ENCODE measurements at places on chromosomes 12 and 14. TPM values are rescaled to one million over a fixed set of nuclear protein-coding genes. Genes with fewer than 3 reads are reported as not detected.

Gene NKX2-1
- total RNA-seq = 0.92 TPM

Gene FBXL14
- 12.0 TPM for total RNA-seq

Gene SDS
- total RNA-seq = not detected

Gene TMTC1
- total RNA-seq = 108 TPM

Gene FITM1
- 0.34 TPM for total RNA-seq

Gene PARPBP
- 0.83 TPM for total RNA-seq

Gene CLMN
- 8.7 TPM for total RNA-seq

Gene CKAP4
- total RNA-seq = 31.3 TPM

Gene OAS1
- total RNA-seq = 10.1 TPM

Gene PKP2
- total RNA-seq = 1.3 TPM

Gene SPPL3
- total RNA-seq = 22.8 TPM

Gene KLRD1
- 1.3 TPM for total RNA-seq

Gene KRT86
- 0.29 TPM for total RNA-seq

Gene CERS5
- total RNA-seq = 23.0 TPM

Gene RNASE13
- total RNA-seq = not detected

Gene C14orf180
- not detected for total RNA-seq

Gene SYCP3
- total RNA-seq = not detected

Gene CCDC197
- total RNA-seq = not detected

Gene SPIC
- not detected for total RNA-seq

Gene TAPBPL
- total RNA-seq = 25.8 TPM

Gene ACSM4
- not detected for total RNA-seq

Gene ADSS1
- 6.2 TPM for total RNA-seq

Gene DPF3
- 0.83 TPM for total RNA-seq

Gene KIF26A
- total RNA-seq = 4.6 TPM

Gene DCN
- 2,089 TPM for total RNA-seq

Gene GZMH
- 0.50 TPM for total RNA-seq

Gene CLEC1B
- not detected for total RNA-seq

Gene MYF5
- total RNA-seq = not detected

Gene CIT
- total RNA-seq = 5.1 TPM

Gene MDGA2
- total RNA-seq = under 0.01 TPM

Gene GNB3
- 0.39 TPM for total RNA-seq

Gene ESPL1
- 0.32 TPM for total RNA-seq

Gene CCDC88C
- 6.0 TPM for total RNA-seq

Gene GNG2
- 16.2 TPM for total RNA-seq

Gene GUCY2C
- total RNA-seq = not detected

Gene FAM222A
- 3.2 TPM for total RNA-seq

Gene CFL2
- total RNA-seq = 265 TPM

Gene BAZ2A
- 45.4 TPM for total RNA-seq

Gene KSR2
- 0.06 TPM for total RNA-seq

Gene AMN
- total RNA-seq = 0.11 TPM
